ENCODE measurements at places on chromosomes 4 and X.

DNA sequence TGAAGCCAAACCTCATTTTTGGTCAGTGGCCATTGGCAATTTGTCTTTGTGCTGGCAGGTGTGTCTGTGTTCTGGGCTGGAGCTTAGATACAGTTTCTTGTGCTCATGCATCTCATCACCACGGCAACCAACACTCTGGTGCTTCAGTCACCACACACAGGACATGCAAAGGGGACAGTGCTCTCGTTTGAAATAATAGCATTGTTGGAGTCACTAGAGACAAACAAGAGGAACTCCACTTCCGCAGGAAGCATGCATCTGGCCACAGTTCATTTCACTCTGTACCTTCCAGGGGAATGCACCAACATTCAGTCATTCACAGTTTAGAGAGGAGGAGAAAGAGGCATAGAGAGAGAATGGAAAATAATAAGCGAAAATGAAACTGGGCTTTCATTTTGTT is 267.4 kb downstream of the ANK2 start:
- DNase-seq = no peak

- DNase-seq = no peak
Measured at GRCh38 chrX:30821116-30821515, 67.9 kb downstream of the TAB3 start.

DNA sequence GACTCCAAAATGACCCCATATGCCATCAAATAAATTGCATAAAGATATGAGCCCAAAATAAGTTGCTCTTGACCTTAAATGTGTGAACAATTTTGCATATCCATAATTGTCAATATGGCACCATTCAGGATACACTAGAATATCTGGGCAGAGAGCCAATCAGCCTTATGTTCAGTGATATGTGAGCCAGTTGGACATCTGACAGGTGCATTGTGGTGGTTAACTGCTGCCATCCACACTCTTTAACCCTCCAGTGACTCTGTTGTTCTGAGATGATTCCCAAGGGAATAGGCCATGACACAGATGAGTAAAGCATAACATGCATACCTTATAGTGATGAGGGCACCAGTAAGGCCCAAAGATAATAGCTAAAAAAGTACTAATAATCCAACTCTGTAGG is 500.1 kb downstream of the PCDH18 start:
- DNase-seq = no peak

DNA sequence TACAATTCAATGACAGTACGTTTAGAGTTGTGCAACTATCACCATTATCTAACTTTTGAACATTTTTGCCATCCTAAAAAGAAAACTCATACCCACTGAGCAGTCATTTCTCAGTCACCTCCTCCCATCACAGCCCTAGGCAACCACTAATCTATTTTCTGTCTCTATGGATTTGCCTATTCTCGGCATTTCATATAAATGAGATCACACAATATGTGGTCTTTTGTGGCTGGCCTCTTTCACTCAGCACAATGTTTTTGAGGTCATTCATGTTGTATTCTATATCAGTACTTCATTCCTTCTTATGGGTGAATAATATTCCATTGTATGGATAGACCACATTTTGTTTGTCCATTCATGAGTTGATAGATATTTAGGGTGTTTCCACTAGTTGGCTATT is 103.0 kb downstream of the PPEF1 start:
- no peak for DNase-seq

GRCh38 chrX:49256268-49256995 is 8.1 kb downstream of the FOXP3 start:
- DNase-seq = no peak

DNA sequence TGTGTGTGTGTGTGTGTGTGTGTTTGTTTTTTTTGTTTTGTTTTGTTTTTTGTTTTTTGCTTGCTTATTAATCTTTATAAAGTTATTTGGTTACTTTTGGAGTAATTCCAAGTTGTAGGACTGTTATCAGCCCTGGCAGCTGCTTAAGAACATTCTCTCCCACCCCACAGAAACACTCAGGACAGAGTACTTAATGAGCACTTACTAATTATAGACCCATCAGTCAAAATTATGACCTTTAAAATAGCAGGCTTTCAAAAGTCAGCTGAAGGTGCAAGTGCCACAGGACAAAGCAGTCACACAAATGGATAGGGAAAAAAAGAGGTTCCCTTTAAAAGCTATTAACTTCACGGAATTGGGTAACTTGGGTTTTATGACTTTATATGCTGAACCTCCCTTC is 69.0 kb downstream of the BEND2 start:
- no peak for DNase-seq

DNA sequence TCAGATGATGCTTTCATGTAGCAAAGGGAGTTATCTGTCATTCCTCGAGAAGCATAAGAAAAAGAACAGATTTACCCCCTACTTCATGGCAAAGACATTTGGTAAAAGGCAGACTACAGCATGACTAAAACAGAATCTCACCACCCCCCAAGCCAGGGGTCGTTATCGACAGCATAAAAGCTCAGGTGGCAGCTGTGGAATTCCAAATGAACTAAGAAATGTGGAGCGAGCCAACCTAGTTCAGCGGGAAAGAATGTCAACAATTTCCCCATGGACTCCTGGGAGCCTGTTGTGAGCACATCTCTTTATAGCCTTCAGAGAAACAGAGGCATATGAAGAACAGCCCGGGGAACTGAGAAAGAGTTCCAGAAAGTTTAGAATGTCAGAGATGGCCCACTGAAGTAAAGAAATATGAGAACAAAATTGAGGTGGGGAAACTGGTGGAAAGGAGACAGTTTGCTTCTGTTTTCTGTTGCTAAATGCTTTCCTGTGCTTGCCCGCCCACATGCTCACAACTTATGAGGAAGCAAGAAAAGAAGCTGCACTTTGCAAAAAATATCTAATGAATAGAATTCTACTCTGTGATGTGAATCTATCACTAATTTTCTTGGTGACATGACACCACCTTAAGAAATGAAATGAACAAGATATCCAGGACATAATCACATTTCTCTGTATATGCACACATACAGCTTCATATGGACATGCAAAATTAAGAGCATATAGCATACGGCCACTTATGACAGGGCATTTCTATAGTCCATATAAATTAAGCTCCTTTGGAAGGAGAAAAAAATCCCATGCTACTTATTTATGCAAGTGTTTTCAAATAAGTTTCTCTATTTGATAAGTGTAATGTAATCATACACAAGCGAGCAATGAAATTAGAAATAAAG is 135.3 kb upstream of the MID1 start:
- no peak for DNase-seq

DNA sequence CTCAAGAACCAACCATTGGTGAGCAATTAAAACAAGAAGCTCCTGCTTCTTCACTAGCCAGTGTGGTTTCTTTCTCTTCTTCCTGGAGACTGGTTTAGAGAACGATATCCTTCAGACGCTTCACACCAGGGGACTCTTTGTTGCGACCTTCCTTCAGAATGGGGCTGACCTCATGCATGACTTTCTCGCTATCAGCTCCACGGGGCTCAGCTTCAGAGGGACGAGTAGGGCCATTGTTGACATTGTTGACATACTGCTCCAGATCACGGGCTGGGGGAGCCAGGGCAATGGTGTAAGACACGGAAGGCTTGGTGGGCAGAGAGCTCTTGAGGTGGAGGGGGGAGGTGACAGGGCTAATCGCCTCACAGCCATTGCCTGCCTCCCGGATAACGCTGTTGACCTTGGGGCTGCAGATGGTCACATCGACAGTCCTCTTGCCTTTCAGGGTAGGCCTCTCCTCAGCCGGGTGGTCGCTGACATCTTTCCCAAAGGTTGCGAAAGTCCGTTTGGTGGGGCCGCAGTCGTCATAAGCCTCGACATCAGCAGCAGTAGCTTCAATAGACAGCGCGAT is 113.8 kb downstream of the PCDH19 start:
- DNase-seq = no peak

- DNase-seq = no peak
Measured at GRCh38 chr4:12791536-12791935, 692.6 kb downstream of the RAB28 start.

GRCh38 chr4:26034849-26035248 is 120.8 kb downstream of the SMIM20 start:
- no peak for DNase-seq

GRCh38 chr4:83548151-83548905 is 12.4 kb downstream of the GPAT3 start:
- DNase-seq = peak; percentile 18

- DNase-seq = no peak
Measured at GRCh38 chr4:7607156-7607910, 172.6 kb upstream of the PSAPL1 start.

DNA sequence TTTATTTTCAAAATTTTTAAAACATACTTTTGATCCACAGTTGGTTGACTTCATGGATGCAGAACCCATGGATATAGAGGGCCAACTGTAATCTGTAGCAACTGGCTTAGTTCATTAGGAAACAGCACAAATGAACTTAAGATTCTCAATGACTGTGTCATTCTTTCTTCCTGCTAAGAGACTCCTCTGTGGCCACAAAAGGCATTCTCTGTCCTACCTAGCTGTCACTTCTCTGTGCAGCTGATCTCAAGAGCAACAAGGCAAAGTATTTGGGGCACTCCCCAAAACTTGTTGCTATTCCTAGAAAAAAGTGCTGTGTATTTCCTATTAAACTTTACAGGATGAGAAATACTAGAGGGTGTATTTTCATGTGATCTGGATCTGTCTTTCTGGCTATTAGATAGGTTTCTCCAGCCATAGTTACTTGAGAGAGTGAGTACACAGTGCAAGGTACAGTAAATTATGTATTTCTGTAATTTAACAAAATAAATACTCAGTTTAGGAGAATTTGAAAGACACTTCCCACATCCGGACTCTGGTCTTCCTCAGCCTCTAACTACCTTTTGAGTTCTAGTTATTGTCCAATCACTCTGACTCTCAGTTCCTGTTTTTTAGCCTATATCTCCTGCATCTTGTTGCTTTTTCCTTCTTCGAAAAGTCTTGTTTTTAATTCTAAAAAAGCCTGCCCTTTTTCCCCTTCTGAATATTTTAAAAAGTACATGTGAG is 21.8 kb downstream of the TLR2 start:
- no peak for DNase-seq

DNA sequence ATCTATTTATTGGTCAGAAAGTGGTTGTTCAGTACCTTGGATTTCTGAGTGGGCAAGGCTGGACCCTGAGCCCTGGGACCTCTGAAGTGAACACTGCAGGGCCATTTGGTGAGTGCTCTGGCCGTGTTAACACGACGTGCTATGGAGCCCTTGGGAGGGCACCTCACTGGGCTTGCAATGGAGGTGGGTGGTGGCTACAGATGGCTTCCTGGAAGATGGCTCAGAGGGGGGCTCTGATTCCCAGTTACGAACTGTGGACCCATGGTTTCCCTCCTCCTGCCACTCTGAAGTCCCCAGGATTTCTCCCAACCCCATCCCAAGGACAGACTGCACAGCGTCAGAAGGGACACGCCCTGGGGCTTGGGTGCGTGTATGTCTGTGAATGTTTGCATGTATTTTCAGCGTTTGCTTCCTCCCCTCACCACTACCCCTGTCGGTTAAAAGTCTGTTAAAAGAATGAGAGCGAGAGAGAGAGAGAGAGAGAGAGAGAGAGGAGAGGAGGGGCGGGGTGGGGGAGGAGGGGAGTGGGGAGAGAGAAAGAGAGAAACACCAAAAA is 3.7 kb upstream of the RHOH start:
- DNase-seq = no peak

DNA sequence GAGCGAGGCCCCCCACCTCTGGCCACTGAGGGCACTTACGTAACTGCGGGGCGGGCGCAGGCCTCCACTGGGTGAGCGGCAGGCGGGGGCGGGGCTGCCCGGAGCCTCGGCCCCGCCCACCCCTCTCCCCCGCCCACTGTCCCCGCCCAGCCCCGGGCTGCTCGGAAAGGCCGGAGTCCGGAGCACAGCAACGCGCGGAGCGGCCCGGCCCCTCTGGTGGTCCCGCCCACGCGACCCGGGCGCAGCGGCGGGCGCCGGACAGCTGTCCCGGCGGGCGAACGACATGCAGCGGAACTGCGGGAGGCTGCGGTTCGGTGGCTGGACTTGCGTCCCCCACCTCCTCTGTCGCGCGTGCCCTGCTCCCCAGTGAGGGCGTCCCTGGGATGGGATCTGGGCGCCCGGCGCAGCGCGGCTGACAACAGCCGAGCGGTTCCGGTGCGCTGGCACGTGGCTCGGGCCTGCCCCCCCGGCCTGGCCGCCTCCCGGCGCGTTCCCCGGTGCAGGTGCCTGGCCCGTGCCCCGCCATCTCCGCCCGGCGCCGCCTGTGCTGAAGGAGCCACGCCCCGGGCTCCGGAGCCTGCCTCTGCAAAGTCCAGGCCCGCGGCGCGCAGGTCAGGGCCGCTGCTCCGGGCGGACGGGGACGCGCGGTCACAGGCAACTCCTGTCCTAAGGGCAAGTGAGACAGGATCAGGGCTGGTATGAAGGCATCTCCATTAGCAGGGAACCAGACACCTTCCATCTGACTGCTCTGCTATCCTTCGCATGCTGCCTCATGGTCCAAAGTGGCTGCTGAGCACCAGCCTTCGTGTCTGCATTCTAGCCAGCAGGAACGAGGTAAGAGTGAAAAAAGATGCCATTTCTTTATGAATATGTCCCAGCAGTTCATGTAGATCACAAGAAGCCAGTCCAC is 21.8 kb upstream of the JAKMIP1 start:
- no peak for DNase-seq

All from stimulated activated CD8-positive, alpha-beta memory T cell treated with anti-CD3 and anti-CD28 coated beads, Interleukin-7, amount 100 ng/mL, for 1 hour (primary cell).